ENCODE measurements at places on chromosomes 6 and 20.

DNA sequence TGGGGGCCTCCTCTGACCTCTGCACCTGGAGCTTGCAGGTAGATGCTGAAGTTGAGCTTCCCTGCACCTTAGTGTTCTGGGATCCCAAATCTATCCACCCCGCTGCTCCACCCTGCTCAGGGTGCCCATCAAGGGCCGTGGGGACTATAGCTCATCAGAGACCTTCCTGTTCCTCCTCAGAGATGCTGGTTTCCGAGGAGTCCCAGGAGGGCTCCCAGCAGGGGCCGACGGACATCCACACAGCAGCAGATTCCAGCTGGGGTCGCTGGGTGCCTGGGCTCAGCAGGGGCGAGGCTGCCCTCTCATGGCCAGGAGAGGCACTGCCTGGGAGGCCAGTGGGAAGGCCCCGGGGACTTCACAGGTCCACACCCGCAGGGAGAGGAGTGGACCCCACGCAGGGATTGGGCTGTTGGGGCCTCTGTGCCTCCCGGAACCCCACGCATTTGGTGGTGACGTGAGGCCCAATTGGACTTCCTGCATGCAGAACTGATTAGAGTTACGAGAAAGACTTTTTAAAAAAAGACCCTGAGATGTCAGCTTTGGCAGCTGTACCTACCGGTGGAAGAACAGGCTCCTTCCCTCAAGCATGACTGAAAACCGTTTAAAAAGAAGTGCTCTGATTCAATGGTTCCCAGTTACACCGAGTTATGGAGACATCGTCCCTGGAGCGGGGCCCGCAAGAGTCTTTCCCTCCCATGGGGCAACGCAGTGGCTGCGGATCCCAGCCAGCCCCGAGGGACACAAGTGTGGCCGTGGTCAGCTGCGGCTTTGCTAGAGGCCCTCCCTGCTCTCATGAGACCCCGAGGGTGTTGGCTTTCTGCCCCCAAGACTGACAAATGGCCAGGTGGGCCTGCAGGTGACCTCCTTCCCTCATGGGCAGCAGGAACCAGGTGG, 25.3 kb upstream of the SLCO4A1 start:
- DNase-seq: peak; percentile 74

GRCh38 chr6:137236581-137237355, 17.6 kb upstream of the IFNGR1 start:
- no peak for DNase-seq

DNA sequence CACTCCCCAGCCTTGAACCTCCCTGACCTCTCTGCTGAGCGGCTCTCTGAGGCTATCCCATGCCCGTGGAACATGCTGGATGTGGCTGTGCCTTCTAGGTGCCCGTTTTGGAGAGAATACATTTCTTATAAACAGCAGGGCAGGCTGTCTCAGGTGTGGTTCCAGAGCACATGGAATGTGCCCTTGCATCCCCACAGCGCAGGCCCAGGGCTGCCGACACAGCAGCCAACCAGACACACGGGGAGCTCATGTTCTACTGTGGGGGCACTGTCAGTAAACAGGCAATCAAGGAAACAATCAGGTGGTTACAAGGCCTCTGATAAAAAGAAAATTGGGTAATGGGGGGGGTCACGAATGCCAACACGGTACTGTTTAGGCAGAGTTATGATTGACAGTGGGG, 30.8 kb downstream of the FOXC1 start:
- DNase-seq: no peak

- DNase-seq: no peak
Observed at GRCh38 chr6:111880181-111880888, 7.1 kb upstream of the FYN start.

- peak; percentile 75 for DNase-seq
Observed at GRCh38 chr6:157715728-157716164, 107.3 kb upstream of the SNX9 start.

GRCh38 chr6:5506597-5506996, 245.3 kb downstream of the FARS2 start:
- no peak for DNase-seq

- DNase-seq: no peak
Observed at GRCh38 chr20:60653111-60653845, 598.8 kb upstream of the CDH4 start.

DNA sequence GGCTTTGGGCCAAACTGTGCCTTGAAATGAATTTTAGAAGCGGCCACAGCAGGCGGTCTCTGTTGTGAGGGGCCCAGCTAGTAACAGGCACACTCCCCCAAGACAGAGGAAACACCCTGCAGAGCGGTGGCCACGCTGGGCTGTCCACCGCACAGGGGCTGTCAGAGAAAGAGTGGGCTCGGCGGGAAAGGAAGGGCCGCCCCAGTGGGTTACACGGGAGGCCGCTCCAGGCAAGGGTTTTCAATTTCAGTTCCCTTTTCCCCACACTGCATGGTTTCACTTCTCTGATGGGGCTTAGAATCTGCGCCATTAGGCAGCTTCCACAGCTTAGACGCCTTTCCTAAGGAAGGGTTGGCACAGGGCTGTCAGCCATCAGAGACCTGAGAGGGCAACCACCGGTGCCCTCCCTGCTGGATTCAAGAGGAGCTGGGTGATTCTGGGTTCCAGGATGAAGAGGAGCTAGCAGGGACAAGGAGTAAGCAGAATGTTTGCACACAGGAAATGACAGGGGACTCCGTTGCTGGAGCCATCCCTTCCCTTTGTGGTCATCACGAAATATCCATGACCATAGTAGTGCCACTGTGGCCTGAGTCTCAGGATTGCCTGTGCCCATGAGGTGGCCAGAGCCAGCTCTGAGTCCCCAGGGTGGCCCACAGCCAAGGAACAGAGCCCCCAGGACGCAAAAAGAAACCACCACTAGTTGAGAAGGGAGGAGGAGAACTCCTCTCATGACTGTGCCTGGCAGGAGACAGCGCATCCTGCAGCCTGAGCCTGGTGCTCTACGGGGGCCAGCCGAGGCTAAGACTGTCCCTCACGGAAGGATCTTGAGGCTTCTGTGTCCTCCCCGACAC, 282.7 kb downstream of the NRN1 start:
- DNase-seq: no peak

GRCh38 chr6:44464527-44465310, 77.2 kb downstream of the CDC5L start:
- DNase-seq: peak; percentile 84
